Fibroblast of lung (primary cell): ENCODE measurements at places on chromosomes 6 and 20.

GRCh38 chr20:1491860-1492642 is 831 bp upstream of the SIRPB2 start:
- no peak for DNase-seq

DNA sequence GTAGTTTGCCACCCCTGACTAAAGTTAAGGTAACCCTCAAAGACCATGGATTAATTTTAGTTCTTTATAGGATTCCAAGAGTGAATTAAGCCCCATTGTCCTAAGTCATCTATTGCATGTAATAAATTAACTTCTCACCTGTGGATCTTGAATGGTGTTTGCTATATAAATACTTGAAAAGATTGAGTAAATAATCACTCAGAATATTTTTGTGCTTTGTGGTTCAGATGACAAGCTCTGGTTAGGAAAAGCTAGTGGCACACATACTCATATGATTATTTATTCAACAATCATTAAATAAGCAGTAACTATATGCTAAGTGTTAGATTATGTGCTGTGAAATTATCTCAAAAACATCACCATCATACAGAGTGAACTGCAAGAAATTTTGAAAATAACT is 203.2 kb downstream of the OGFRL1 start:
- no peak for DNase-seq

DNA sequence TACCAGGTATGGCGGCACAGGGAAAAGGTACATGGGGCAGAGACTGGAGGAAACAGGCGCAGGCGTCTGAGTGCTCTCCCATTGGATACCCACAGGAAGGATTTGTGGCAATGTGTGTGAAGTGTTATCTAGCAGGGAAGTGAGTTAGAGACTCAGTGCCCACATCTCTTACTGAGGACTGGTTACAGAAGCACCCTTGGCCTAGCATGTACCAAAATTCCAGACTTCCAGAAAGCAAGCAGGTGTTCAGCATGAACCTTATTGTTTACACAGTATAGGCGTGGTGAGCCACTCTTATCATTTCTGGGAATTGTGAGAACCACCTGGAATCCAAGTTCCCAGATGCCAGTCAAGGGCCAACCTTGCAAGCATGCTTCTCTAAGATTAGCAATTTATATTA is 14.2 kb downstream of the MANBAL start:
- DNase-seq, result no peak

DNA sequence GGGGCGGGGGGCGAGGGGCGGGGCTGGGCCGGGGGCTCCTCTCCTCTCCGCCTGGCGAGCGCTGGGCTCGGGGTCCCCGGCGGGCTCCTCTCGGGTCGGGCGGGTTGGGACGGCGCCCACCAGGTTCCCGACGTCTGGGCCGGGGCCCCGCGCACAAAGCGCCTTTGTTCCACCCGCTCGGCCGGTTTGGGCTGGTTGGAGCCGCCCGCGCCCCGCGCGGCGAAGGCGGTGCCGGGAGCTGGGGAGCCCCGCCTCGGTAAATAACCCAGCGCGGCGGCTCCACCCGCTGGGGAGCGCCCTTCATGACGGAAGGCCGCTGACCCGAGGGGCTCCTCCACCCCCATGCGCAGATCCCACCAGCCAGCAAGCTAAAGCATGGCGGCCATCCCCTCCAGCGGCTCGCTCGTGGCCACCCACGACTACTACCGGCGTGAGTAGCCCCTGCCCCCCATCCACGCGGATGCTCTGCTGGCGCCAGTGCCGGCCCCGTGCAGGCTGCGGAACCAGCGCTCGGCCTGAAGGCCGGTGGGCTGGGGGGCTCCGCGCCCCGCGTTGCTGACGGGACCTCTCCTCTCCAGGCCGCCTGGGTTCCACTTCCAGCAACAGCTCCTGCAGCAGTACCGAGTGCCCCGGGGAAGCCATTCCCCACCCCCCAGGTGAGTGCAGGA is 503 bp downstream of the PPDPF start:
- DNase-seq, result peak; percentile 50
